ENCODE measurements at places on chromosomes 13 and 19.

DNA sequence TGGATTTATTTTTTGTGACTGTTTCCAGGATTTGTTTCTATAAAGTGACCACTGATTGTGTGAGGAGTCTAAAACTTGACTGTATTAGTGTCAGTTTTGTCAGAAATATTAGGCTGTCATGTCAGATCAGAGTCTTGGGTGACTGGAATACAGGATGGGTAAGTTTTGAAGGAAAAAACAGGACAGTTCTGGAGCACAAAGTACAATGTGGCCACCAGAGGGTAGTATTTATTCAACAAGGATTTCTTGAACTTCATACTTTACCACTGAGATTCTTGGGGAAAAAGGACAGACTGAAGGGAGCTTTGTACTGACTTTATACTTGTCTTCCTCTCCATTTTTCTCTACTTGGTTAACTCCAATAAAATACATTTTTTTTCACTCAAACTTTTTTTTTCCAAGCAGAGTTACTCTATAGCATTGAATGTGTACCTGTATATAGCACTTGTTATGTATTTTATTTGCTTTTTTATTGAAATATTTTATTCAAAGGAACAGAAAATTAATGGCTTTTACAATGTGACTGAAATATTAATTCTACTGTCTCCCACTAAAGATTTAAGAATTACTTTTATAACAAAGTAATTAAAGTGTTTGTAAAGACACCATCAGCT lies 51.1 kb downstream of the LMO7 start:
- H3K4me3 ChIP-seq, result no peak overlapping the region
- no peaks in the 10 kb centered on the region for H3K4me1 ChIP-seq
- no peaks in the 10 kb centered on the region for H3K27me3 ChIP-seq
- H3K36me3 ChIP-seq, result no peaks in the 10 kb centered on the region

- no peak overlapping the region for H3K4me3 ChIP-seq
- H3K27me3 ChIP-seq, result peaks cover 6% of the 10 kb centered on the region
- peaks cover 20% of the 10 kb centered on the region for H3K4me1 ChIP-seq
- H3K27ac ChIP-seq, result no peak overlapping the region
Observed at GRCh38 chr13:112674412-112675365, 15.1 kb upstream of the ATP11A start.

GRCh38 chr13:46160471-46161066 lies 21.4 kb downstream of the LCP1 start:
- H3K4me3 ChIP-seq, result no peak overlapping the region
- no peak overlapping the region for H3K27ac ChIP-seq
- H3K27me3 ChIP-seq, result no peaks in the 10 kb centered on the region
- no peak for DNase-seq
- H3K4me1 ChIP-seq, result peaks cover 2% of the 10 kb centered on the region

GRCh38 chr19:34774857-34775256 lies 1.8 kb upstream of the ZNF599 start:
- DNase-seq, result no peak
- H3K4me3 ChIP-seq, result no peak overlapping the region
- H3K4me1 ChIP-seq, result no peaks in the 10 kb centered on the region
- peaks cover 7% of the 10 kb centered on the region for H3K27me3 ChIP-seq
- H3K36me3 ChIP-seq, result peaks cover 10% of the 10 kb centered on the region
- H3K27ac ChIP-seq, result no peak overlapping the region

DNA sequence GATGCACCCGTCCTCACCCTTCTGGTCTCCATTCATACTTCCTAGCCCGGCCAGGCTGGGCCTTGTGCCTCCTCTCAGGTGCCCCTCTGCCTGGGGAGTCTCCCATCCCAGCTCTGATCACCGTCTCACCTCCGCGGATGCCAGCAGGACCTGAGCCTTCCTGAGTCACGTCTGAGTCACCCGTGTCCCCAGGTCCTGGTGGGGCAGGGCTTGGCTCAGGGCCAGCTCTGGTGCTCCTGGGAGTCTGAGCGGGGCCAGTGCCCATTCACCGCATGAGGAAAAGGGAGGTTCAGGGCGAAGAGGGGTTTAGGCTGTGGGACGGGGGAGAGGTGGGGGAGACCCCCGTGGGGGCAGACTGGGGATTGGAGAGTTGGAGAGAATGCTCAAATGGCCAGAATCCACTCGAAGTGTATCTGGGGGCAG lies 593 bp downstream of the ATP8B3 start:
- peaks cover 2% of the 10 kb centered on the region for H3K4me1 ChIP-seq
- no peak overlapping the region for H3K4me3 ChIP-seq
- DNase-seq, result peak; percentile 21
- H3K27me3 ChIP-seq, result peaks cover 11% of the 10 kb centered on the region
- H3K36me3 ChIP-seq, result no peaks in the 10 kb centered on the region

DNA sequence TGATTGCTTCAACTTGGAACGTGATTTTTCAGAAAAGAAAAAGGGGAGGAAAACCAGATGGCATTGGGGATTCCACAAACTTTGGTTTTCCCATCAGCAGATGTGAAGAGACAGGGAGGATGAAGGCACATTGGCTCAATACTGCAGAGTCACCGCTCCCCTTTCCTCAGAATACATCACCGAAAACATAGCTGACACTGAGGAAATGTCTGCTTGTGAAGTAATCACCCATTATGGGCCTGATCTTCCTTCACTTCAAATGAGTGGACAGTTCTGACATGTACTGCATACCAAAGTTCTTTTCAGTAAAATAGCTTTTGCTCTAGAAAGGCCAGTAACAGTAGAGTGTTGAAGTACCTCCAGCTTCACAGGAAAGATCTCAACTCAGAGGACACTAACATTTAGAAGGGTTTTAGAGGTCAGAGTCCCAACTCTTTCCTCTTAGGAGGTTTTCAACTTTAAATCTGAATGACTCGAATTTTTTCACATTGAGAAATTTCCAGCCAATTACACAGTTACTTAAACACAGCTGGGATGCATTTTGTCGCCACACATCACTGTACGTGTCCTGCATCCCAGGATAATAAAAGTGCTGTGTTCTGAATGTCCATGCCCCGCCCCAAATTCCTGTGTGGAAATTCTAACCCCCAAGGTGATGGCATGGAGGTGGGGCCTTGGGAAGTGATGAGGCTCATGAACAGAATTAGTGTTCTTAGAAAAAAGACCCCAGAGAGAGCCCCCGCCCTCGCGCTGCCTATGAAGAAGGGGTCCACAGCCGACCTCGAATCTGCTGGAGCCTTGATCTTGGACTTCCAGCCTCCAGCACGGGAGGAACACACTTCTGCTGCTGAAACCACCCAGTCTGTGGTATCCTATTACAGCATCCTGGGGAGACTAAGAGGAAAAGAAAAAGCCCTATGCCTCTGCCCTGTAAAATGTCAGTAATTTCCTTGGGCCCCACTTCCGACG lies 77.7 kb downstream of the COL4A1 start:
- no peak for DNase-seq
- H3K4me1 ChIP-seq, result peaks cover 14% of the 10 kb centered on the region
- H3K36me3 ChIP-seq, result peaks cover 5% of the 10 kb centered on the region
- no peak overlapping the region for H3K27ac ChIP-seq

- no peak overlapping the region for H3K4me3 ChIP-seq
- DNase-seq, result no peak
- H3K27ac ChIP-seq, result no peak overlapping the region
- H3K36me3 ChIP-seq, result peaks cover 50% of the 10 kb centered on the region
Observed at GRCh38 chr19:40081411-40081810, 9.3 kb downstream of the ZNF780A start.

DNA sequence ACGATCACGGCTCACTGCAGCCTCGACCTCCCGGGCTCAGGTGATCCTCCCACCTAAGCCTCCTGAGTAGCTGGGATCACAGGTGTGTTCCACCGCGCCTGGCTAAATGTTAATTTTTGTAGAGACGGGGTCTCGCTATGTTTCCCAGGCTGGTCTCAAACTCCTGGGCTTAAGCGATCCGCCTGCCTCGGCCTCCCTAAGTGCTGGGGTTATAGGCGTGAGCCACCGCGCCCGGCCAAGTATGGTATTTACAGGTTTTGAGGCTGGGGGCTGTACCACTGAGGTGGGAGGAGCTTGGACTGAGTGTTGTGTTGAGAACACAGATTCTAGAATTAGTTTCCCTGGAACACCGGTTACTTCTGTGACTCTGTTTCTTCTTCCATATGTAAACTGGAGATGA lies 452 bp upstream of the PPM1N start:
- H3K36me3 ChIP-seq, result no peaks in the 10 kb centered on the region
- DNase-seq, result no peak
- H3K4me1 ChIP-seq, result peaks cover 15% of the 10 kb centered on the region
- H3K27me3 ChIP-seq, result peaks cover 17% of the 10 kb centered on the region
- peak overlapping the region; percentile 38 for H3K27ac ChIP-seq

- H3K36me3 ChIP-seq, result no peaks in the 10 kb centered on the region
- H3K27ac ChIP-seq, result no peak overlapping the region
- DNase-seq, result no peak
- no peaks in the 10 kb centered on the region for H3K4me1 ChIP-seq
- H3K27me3 ChIP-seq, result no peaks in the 10 kb centered on the region
- H3K4me3 ChIP-seq, result no peak overlapping the region
Observed at GRCh38 chr13:33828431-33829129, 10.6 kb downstream of the RFC3 start.

- H3K27me3 ChIP-seq, result peaks cover 5% of the 10 kb centered on the region
- DNase-seq, result no peak
- peaks cover 3% of the 10 kb centered on the region for H3K4me1 ChIP-seq
- no peak overlapping the region for H3K4me3 ChIP-seq
- H3K36me3 ChIP-seq, result no peaks in the 10 kb centered on the region
- H3K27ac ChIP-seq, result no peak overlapping the region
Observed at GRCh38 chr13:20803180-20803965, 29.6 kb upstream of the EEF1AKMT1 start.

DNA sequence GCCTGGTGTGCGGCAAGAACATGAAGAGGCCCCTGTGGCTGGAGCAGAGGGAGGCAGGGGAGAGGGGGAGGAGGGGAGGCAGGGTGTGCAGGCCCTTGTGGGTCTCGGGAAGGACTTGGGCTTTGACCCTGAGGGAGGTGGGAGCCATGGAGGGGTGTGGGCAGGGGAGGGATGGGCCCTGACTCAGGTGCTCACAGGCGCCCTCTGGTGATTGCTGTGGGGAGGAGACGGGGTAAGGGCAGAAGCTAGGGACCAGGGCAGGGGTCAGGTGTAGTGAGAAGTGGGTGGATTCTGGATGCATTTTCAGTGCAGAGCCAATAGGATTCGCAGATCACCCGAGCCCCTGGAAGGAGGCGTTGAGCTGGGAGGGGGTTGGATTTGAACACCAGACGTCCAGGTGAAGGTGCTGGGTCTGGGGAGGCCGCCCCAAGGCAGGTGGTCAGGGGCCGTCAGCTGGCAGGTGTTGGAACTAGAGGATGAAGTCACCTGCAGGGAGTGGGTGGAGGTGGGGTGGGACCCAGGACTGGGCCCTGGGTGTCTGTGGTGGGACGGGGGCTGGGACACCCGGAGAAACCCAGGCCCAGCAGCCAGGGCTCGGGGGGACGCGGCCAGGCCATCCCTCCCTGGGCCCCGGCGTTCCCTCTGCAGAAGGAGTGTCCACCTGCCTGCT lies 185.4 kb downstream of the KDM4B start:
- H3K4me3 ChIP-seq, result no peak overlapping the region
- H3K27me3 ChIP-seq, result peaks cover 28% of the 10 kb centered on the region
- peak overlapping the region; percentile 89 for H3K27ac ChIP-seq

- no peak overlapping the region for H3K4me3 ChIP-seq
- H3K36me3 ChIP-seq, result peaks cover 9% of the 10 kb centered on the region
- DNase-seq, result no peak
- no peaks in the 10 kb centered on the region for H3K27me3 ChIP-seq
- H3K27ac ChIP-seq, result no peak overlapping the region
Observed at GRCh38 chr13:44068737-44069136, 189.0 kb downstream of the LACC1 start.

- H3K4me1 ChIP-seq, result peaks cover 4% of the 10 kb centered on the region
- DNase-seq, result no peak
- peaks cover 11% of the 10 kb centered on the region for H3K27me3 ChIP-seq
Observed at GRCh38 chr19:34835631-34836351, 62.8 kb upstream of the ZNF599 start.

GRCh38 chr19:19270749-19271571 lies 2.1 kb downstream of the TM6SF2 start:
- H3K27ac ChIP-seq, result no peak overlapping the region
- H3K27me3 ChIP-seq, result peaks cover 18% of the 10 kb centered on the region

- peaks cover 5% of the 10 kb centered on the region for H3K36me3 ChIP-seq
- DNase-seq, result no peak
- no peak overlapping the region for H3K4me3 ChIP-seq
Observed at GRCh38 chr19:33703821-33704220, 82.1 kb downstream of the CHST8 start.

GRCh38 chr13:78806457-78806856 lies 147.5 kb upstream of the OBI1 start:
- no peak overlapping the region for H3K4me3 ChIP-seq
- no peak for DNase-seq
- H3K27ac ChIP-seq, result no peak overlapping the region
- peaks cover 16% of the 10 kb centered on the region for H3K36me3 ChIP-seq
- H3K4me1 ChIP-seq, result no peaks in the 10 kb centered on the region

DNA sequence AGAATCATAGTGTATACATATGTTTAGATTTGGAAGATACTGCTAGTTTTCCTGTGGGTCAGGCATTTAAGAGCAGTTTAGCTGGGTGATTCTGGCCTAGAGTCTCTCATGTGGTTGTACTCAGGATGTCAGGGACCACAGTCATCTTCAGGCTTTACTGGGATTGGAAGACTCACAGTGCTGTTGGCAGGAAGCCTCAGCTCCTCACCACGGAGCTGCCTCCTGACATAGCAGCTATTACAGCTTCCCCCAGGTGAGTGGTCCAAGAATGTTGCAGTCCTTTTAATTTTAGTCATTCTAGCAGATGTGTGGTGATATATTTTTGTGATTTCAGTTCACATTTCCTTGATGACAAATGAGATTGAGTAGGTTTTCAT lies 16.9 kb upstream of the GPR18 start:
- no peak for DNase-seq
- no peaks in the 10 kb centered on the region for H3K36me3 ChIP-seq
- H3K27me3 ChIP-seq, result peaks cover 2% of the 10 kb centered on the region
- H3K27ac ChIP-seq, result no peak overlapping the region
- no peaks in the 10 kb centered on the region for H3K4me1 ChIP-seq

DNA sequence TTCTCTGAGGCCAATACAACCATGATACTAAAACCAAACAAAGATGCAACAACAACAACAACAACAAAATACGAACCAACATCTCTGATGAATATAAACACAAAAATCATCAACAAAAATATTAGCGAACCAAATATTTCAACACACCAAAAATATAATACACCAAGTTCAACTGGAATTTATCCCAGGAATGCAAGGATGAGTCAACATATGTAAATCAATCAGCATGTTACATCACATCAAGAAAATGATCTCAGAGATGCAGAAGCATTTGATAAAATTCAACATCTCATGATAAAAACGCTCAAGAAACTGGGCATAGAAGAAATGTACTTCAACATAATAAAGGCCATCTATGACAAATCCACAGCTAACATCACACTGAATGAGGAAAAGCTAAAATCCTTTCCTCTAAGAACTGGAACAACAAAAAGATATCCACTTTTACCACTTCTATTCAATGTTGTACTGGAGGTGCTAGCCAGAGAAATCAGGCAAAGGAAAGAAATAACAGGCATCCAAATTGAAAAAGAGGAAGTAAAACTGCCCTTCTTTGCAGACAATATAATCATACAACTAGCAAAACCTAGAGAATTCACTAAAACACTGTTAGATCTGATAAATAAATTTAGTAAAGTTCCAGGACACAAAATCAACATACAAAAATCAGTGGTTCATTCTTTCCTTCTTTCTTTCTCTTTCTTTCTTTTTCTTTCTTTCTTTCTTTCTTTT lies 2448.7 kb upstream of the PCDH20 start:
- H3K27me3 ChIP-seq, result peaks cover 3% of the 10 kb centered on the region
- H3K4me3 ChIP-seq, result no peak overlapping the region
- no peak overlapping the region for H3K27ac ChIP-seq
- H3K36me3 ChIP-seq, result no peaks in the 10 kb centered on the region
- no peaks in the 10 kb centered on the region for H3K4me1 ChIP-seq

Data from glutamatergic neuron (in vitro differentiated cells).